ENCODE measurements at places on chromosomes 3 and 15. TPM values are rescaled to one million over a fixed set of nuclear protein-coding genes. Genes with fewer than 3 reads are reported as not detected.
A peak's percentile ranks its signal among the peaks of the same experiment; 100 is the strongest.

DNA sequence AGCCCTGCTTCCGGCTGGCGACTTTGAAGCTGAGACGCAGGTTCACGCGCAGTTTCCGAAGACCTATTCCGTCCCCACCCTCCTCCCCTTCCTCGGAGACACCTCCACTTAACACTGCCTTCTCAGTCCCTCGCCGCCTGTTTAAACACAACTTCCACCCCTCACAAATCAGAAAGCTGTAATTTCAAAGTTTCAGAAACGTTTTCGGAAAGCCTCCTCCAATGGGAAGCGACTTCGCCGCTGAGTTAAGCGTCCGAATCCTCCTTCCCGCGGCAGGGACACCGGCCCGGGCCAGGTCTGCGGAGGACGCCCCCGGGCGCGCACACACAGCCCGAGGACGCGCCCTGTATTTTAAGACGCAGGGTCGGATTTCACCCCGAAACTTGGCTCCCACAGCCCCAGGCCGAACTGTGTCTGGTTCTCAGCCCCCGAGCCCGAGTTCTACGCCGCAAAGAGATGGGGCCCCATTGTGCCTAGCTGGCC lies 559 bp upstream of the LRRN1 start:
- DNase-seq = no peak

GRCh38 chr15:69897471-69898237 lies 200.1 kb downstream of the TLE3 start:
- peak; percentile 2 for DNase-seq

GRCh38 chr3:8757551-8758518 lies 11.6 kb downstream of the OXTR start:
- peak; percentile 36 for DNase-seq

HGD gene
- total RNA-seq = 0.73 TPM

THBS1 gene
- total RNA-seq = 283 TPM

- no peak for DNase-seq
Observed at GRCh38 chr3:169634618-169635236, 28.8 kb downstream of the MECOM start.

- DNase-seq = peak; percentile 93
Observed at GRCh38 chr3:195101001-195101583, 169.9 kb downstream of the XXYLT1 start.

- DNase-seq = peak; percentile 90
Observed at GRCh38 chr3:127694467-127695215, 21.9 kb downstream of the ABTB1 start.

GRCh38 chr3:23981136-23981535 lies 36.0 kb downstream of the NR1D2 start:
- DNase-seq = peak; percentile 78

DNA sequence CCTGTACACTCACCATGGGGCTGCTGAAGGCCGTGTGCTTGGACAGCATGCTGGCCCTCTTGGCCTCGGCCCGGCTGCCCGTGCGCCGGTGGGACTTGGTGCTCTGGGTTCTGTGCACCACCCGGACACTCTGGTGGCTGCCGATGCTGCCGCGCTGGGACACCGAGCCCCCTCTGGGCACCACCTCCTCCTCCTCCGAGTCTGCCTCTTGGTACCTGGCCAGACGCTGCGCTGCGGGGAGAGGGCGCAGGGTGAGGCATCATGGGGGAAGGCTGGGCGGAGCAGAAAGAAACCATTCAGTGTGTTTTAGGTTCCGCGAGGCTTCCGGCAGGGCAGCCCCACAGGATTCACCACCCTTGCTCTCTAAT lies 145.0 kb downstream of the ATP10A start:
- peak; percentile 61 for DNase-seq

DNA sequence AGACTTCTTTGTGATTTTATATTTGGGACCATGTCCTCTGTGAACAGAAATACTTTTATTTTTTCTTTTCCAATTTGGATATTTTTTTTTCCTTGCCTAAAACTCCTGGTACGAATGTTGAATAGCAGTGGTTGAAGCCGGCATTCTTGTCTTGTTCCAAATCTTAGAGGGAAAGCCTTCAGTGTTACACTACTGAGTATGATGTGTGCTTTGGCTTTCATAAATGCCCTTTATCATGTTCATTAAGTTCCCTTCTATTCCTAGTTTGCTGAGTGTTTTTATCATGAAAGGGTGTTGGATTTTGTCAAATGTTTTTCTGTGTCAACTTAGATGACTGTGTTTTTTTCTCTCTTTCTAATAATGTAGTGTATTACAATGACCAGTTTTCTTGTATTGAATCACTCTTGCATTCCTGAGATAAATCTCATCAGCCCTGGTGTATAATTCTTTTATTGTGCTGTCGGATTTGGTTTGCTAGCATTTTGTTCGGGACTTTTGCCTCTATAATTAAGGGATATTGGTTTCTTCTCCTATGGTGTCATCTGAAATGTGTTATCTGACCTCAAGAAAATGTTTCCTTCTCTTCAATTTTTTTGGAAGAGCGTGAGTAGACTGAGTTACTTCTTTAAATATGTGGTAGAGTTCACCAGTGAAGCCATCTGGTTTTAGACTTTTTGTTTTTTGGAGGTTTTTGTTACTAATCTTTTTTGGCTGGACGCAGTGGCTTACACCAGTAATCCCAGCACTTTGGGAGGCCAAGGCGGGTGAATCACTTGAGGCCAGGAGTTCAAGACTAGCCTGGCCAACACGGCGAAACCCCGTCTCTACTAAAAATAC lies 33.3 kb downstream of the MAP1A start:
- DNase-seq = no peak

GOLGA8T gene
- total RNA-seq = 1.6 TPM

DNA sequence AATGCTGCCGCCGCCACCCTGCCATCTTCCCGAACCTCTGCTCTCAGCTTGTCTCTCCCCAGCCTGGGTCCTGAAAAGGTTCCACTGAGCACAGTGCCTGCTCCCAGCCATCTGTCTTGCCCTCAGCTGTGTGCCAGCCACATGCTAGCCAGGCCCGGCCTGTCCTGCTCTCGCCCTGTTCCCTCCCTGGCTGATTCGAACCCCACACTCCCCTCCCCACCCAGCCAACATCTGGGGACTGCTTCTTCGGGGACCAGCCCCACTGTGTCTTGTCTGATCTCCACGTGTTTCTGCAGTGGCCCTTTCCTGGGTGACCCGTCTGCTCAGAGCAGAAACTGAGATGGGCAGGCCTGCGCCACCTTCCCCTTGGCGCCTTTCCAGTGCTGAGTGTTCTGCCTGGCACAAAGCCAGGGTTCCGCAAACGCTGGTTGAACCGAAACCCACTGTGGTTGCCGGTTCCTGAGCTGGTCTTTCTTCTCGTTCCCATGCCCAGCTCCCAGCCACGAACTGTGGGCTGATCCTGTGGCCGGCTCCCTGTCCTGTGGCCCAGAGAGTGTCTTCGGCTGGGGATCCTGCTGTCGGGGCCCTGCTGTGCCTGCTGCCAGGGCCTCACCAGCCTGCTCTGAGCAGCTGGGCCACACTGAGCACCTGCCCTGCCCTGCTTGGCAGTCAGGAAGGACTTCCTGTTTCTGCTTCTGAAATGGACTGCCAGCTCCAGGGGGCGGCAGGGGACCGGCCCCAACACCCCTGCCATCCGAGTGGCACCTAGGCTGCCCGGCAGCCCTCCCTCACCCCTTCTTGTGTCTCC lies 62.7 kb upstream of the KLF13 start:
- DNase-seq = peak; percentile 95

DNA sequence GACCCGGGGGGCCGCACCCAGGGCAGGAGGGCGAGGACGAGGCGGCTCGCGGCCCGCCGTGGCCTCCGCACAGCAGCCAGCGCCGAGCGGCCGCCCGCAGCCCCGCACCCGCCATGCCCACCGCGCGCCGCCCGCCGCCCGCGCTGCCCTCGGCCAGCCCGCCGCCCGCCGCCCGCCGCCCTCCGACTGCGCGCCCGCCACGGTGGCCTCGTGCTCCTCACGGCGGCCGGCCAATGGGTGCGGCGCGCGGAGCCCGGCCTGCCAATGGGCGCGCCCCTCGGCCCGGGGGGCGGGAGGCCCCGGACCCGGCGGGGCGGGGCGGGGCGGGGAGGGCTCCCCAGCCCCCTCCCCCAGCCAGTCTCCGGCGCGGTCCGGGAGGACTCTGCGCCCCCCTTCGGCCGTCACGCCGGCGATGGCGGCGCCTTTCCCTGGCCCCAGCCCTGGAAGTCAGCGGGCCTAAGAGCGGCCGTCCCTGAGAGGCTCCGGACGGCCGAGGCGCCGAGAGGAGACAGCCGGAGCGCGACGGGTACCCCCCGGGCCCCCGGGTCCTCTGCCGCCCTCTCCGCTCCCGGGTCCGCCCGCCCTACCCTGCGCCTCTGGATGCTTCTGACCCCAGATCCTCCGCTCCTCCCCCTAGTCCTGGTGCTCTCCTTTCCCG lies at the start of gene NT5DC2:
Gene NT5DC2 (minus strand): TSS at position 235 of the 658 bp plus-strand sequence. CDS start 120 bp downstream, at position 115.
- peak; percentile 80 for DNase-seq

DNA sequence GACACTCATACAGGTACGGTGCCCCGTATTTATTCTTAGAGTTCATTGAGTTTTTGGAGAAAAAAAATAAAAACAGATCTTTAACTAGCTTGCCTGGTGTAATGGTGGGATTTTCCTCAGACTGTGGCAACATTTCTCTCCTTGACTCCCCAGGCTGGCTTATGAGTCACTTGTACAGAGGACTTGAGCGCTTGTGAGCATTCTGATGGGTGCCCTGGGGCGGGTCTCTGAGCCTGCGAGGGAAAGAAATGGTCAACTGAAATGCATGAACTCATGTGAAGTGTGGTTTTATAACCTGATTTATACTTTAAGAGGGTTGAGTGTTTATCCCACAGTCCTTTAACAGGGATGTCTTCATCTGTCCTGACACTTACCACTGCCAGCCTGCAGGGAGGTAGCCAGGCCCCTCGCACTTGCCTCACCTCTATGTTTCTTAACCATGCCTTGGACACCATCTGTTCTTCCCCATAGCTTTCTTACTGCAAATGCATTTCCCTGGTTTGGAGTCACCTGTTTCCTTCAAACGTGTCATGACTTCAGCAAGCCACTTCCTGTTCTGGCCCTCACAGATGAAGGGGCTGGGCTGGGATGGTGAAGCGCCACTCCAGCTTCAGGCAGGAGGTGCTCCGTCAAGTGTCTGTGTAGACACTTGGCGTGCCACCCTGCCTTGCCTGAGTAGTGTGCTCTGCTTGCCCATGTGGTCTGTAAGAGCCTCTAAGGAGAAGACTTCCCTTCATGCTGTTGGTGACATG lies 118.7 kb downstream of the PDE8A start:
- no peak for DNase-seq

IQCF5 gene
- not detected for total RNA-seq

- no peak for DNase-seq
Observed at GRCh38 chr3:156793400-156793799, 32.8 kb upstream of the LEKR1 start.

KIF7 gene
- total RNA-seq = 5.8 TPM

DNA sequence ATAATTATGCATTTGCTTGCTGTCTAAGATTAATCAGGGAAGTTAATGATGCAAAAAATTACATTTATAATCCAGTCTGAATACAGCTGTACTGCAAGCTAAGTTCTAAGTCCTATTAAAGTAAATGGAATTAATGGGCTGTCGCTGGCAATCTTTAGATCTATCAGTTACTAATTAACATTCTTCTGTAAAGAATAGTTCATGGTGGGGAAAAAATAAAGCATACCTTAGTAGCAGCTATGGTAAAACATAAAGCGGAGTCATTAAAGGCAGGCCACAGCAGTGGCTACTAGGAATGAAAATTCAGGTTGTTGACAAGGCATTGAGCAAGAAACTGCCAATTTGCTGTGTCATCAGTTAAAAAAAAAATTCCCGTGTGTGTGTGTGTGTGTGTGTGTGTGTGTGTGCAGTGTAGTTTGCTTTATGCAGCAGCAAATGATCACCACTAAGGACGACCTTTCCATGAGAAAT lies 129.8 kb downstream of the ZNF385D start:
- no peak for DNase-seq

CAMKV gene
- total RNA-seq = not detected

DNA sequence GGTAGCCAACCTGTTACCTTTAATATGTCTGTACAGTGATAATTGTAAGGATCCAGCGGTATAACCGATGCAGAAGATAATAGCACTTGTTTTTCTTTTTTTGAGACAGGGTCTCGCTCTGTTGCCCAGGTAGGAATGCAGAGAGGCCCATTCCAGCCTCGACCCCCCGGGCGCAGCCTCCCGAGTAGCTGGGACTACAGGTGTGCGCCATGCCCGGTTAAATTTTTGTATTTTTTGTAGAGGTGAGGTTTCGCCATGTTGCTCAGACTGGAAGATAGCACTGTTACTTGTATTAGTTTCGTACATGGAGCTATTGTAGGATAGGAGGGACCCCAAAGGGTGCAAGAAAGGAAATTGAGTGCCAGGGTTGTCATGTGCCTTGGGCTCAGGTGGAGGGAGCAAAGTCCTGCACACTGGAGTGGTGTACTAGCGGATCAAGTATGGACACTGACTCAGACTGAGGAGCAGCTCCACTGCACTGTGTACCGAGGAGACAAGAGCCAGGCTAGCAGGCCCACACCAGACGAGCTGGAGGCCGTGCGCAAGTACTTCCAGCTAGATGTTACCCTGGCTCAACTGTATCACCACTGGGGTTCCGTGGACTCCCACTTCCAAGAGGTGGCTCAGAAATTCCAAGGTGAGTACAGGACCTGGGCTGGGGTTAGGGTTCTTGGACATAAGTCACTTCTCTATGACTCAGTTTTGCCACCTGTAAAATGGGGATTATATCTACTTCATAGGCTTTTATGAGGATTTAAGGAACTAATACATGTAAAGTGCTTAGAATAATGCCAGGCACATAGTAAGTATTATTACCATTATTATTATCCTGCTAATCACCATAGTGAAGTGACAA lies 1.0 kb downstream of the OGG1 start:
- DNase-seq = no peak

CCR1 gene
- 3.2 TPM for total RNA-seq

DNA sequence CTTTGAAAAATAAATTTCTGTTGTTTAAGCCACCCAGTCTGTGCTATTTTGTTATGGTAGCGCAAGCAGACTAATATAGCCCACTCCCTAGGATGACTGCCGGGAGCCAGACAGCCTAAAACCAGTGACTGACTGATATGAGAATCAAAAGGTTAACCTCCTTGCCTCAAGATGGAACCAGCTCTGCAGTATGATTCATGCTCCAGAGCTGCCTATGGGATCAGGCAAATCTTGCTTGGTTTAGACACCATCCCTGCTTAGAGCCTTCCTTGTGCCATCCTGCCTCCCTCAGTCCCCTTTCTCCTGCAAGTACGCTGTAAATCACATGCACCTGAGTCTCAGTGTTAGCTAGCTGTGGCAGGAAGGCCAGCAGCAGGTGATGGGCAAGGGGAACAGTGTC lies 39.3 kb downstream of the TRANK1 start:
- DNase-seq = no peak

GOLGA8K gene
- total RNA-seq = 0.83 TPM

SMCO1 gene
- total RNA-seq = 28.7 TPM

- peak; percentile 73 for DNase-seq
Observed at GRCh38 chr3:126951561-126951960, 31.4 kb upstream of the PLXNA1 start.

DNA sequence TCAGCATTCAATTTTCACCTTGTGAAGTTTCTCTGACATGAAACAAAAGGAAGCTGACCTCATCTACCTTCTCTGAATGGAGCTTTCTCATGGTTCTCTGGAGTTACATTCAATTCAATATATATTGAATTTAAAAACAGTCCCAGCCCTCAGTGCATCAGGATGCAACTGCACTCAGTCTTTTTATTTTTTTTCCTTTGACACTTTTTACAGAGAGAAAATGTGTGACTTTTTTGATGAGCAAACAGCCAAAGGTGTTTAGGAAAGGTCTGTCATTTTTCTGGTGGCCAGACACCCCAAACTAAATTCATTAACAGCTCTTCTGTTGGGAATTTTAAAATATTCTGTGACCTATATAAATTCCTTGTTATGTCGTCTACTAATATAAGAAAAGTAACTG lies 19.3 kb upstream of the SNRK start:
- DNase-seq = no peak
